Stimulated activated CD4-positive, alpha-beta T cell treated with anti-CD3 and anti-CD28 coated beads, Interleukin-2, amount 100 ng/mL, for 48 hours (primary cell): ENCODE measurements at places on chromosomes 12 and 14.

DNA sequence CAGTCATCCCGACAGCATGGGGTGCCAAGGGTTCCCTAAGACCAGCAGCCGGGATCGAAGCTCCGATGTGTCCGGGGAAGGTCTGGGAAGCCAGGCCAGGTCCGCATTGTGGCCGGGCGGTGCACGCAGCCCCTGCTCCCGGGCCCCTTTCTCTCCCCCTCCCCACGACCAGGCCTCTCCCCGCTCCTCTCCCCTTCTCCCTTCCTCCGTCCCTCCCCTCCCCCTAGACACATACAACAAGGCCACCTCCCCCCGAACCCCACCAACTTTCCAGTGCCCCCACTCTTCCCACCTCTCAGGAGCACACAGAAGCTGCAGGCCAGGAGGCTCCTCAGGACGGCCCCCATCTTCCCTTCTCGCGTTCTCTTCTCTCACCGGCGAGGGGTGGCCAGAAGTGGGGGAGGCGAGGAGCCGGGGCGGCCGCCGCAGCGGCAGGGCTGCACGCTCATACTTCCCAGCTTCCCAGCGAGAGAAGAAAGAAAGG is 413 bp downstream of the LRP6 start:
- DNase-seq = no peak

DNA sequence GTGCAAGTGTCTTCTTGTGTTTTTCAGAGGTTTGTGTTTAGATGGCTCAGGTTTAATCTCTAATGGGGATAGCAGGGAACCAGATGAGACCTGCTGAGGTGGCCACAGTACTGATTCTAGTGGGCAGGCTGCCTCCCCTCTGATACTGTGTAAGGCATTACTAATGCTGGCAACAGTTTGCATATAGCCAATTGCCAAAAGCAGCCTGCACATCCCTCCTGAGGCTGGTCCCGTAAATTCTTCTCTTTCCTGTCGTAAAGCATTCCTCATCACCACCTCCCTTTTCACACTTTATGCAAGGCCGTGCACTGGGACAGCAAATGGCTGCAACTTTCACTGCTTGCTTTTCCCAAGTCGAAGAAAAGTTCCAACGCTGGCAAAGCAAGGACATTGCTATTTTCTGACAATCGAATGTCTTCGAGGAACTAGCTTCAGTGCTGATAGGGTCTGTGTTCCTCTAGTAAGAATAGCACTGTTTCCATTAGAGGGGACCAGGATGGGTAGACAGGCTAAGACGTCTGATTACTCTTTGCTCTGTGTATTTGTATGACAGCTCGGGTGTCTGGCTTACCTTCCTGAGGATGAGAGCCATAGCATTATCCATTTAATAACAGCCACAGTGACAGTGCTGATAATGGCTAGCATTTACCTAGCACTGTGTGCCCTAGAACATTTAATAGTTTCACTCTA is 178.2 kb upstream of the HIF1A start:
- DNase-seq = no peak

- DNase-seq = no peak
Observed at GRCh38 chr14:91221270-91221669, 23.2 kb downstream of the GPR68 start.

GRCh38 chr12:50488801-50489200 is 16.0 kb upstream of the DIP2B start:
- DNase-seq = no peak
